ENCODE measurements at places on chromosomes 4 and X.

DNA sequence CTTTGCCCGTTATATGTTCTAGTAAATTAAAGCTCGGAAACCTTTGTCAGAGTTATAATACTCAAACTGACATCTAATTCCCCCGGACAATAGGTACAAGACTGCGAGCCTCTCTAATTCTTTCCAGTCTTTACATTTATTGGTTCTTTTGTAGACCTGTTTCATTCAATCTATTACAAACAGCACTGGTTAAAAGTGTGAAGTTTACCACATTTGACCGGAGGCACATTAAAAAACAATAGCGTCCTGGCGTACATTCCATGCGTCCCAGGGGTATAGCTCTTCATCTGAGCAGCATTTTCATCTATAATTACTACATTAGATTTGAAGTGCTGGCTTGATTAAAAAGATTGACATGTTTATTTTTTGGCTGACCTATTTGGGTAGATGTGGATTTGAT is 49.9 kb upstream of the TENM3 start:
- DNase-seq = no peak

DNA sequence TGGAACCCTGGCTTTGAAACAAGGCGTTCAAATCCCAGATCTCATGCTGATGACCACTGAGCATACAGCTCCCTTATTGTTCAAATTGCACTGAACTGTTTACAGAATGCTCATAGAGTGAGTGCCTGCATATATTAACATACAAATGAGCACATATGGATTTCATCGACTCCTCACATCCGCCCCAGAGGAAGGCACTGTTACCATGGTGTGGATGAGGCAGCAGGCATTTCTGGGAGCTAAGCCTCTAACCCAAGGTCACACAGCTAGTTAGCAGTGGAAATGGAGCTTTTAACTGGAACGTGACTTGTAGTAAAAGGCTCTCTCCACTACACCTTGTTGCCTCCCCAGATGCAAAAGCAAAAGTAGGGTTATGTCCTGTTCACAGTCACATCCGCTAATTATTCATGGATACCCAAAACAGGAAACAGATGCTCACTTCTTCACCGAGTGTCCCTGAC is 289.7 kb downstream of the STK32B start:
- no peak for DNase-seq

DNA sequence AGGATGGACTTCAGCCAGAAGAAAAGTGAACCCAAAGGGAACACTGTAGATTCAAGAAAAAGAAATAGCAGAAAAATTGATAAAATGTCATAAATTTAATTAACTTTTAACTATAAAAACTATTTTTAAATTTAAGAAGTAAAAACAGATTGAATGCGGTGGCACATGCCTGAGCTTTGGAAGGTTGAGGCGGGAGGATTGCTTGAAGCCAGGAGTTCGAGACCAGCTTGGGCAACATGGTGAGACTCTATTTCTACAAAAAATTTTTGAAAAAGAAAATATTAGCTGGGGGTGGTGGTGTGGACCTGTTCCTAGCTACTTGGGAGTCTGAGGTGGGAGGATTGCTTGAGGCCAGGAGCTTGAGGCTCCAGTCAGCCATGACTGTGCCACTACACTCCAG is 3.0 kb downstream of the FAM184B start:
- no peak for DNase-seq

GRCh38 chrX:56817179-56817578 is 88.1 kb downstream of the NBDY start:
- DNase-seq = no peak

GRCh38 chr4:186400676-186401075 is 134.7 kb downstream of the F11 start:
- DNase-seq = no peak

- no peak for DNase-seq
Measured at GRCh38 chr4:89889289-89889688, 5.4 kb upstream of the MMRN1 start.

DNA sequence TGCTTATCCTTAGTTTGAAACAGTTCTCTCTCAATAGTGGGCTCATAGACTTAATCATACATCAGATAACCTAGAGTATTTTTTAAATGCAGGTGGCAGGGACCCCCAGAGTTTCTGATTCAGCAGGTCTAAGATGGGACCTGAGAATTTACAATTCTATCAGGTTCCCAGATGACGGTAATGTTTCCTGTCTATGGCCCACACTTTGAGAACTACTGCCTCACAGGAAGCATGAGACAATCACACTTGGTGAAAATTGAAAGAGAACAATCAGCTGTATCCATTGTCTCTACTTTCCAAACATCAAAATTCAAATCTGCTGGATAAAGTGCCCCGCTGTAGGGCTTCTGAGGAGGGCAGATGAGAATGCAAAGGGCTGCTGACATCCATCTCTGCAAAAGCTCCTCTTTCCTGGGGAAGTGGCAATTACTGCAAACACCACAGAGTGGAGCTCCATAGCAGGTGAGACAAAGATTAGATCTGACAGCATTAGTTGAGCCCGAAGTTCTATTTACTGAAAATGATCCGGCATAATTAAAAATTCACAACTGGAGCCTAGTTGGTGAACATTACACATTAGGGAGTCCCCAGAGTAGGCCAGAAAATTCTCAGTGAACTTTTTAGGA is 187.8 kb upstream of the MBNL3 start:
- DNase-seq = no peak

GRCh38 chrX:97315939-97316338 is 432.2 kb downstream of the RPA4 start:
- DNase-seq = no peak

- DNase-seq = no peak
Measured at GRCh38 chr4:146485968-146486367, 35.8 kb downstream of the SLC10A7 start.

- no peak for DNase-seq
Measured at GRCh38 chr4:93646233-93646930, 182.2 kb upstream of the ATOH1 start.
